Skeletal muscle cell (primary cell): ENCODE measurements at places on chromosomes 5 and 9.

- no peak for DNase-seq
Observed at GRCh38 chr9:6307551-6308096, 20.6 kb upstream of the TPD52L3 start.

DNA sequence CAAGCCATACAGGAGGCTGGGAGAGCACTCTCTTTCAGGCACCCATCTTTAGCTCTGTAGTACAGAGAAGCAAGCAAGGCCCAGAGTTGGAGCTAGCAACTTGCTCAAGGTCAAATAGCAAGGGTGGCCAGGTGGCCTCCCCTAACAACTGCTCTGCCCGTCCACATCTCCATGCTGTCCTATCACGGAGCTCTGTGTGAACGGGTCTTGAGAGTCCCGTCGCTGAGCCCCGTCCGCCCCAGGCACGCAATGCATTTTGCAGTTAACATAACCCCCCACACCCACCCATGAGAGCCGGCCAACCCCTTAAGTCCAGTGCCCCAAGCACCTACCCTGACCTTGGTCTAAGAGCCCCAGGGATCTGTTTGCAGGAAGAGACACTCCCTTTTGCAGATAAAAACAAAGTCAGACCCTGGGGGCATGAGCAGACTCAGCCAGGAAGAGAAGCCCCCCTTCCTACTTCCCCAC lies 1.5 kb downstream of the RNF44 start:
- DNase-seq, result no peak

GRCh38 chr5:131431794-131432193 lies 167.9 kb downstream of the CDC42SE2 start:
- no peak for DNase-seq

- DNase-seq, result no peak
Observed at GRCh38 chr5:56594792-56595191, 220.6 kb upstream of the MAP3K1 start.

DNA sequence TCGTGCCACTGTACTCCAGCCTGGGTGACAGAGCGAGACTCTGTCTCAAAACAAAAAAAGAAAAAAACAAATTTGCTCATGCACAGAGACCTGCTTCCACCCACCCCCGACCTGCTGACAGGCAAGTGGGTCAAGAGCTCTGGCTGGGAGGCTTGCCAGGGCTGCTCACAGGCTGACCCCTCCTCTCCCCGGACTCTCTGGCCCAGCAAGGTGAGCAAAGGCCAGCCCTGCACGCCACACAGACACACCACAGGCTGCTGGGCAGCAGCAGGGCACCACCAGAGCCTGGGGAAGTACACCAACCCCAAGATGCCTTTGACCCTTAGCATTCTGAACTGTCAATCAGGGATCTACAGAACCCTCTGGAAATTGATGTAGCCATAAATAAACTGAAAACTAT lies 29.2 kb downstream of the NSUN2 start:
- no peak for DNase-seq

DNA sequence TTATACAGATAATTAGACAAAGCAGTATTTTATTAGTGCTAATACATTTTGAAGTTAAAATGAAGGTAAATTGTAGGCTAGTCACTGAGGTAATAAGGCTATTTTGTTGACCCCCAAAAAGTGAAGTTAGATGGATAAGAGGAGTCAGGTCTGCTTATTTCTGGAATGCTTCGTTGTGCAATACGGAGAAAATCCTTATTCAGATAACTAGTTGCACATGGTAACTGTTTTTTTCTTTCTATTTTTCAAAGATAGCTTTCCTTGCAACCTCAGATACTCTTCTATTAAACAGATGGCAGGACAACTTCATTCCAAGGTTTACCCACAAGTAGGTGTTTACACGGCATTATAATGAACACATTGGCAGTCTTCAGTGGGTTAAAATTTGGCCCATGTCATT lies 101.1 kb downstream of the TMEM174 start:
- DNase-seq, result no peak
